ENCODE measurements at places on chromosomes 2 and 18.

- DNase-seq, result no peak
Observed at GRCh38 chr2:232339121-232340081, 39.1 kb upstream of the ALPP start.

DNA sequence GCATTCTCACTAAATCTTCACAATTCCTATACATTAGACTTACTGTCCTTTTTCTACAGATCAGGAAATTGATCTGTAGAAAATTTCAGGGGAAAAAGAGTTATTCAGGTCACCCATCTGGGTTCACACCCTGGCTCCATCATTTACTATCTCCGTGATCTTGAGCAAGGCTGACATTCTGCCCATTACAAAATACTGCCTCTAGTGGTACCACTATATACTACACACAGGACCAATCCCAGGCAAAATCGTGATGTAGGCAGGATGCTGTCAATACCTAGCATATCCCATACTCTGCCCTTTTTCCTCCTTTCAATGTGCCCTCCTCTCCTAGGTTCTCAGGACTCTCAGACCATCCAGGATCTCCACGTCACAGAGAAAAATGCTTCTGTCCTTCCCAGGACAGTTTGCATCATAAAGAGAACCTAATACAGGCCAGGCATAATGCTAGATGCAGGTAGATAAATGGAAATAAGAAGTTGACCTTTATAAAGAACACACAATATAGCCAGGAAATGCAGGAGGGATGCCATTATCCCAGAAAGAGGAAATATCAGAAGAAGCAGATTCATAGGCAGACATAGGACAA is 101.9 kb downstream of the CDH20 start:
- DNase-seq, result no peak

DNA sequence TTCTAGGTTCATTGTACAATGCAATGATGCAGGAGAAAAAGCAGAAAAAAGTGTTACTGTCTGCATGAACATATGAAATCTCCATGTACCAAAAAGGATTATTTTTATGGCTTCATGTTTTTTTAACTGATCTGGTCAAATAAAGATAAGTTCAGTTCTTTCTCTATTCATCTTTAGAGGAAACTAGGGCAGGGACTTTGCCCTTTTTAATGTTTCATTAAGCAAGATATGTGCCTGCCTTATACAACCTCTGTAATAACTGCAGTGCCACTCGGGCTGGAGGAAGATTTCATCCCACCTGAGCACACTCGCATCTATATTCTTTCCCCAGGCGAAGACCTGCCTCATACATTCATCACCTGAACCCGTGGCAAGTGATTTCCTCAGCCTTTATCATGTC is 157.9 kb upstream of the DDX18 start:
- no peak for DNase-seq

DNA sequence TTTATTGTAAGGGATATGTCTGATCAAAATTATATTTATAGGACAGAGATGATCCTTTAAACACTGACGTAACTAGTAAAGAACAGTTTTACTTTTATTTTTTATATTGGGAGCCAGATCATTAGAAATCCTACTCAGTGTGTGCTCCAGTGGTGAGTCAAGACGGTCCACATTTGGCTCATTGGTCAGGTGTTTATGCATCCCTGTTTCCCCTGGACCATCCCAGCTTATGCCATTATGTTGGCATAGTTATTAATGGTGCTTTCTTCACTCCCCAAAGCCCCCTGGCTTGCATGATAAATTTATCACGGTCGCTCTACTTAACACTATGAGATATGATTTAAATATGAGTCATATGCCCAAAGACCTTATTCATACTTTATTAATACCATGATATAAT is 293.4 kb downstream of the XIRP2 start:
- no peak for DNase-seq

DNA sequence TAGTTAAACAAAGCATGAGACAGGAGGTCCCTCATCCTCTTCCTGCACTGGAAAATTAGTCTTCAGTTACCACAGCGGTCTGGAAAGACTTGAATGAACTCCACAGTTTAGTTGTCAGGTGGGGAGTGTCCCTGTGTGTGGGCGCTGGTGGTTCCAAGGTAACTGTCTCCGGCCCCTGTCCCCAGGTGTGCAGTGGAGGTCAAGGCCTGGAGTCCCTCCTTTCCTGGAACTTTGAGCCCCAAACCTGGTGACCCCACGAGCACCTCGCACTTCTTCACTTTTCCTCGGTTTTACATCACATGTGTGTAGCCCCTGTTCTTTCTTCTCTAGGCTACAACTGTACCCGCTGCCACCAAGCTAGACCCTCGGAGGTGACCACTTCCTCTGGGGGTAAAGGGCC is 28.0 kb upstream of the INHBB start:
- no peak for DNase-seq

GRCh38 chr2:222355860-222356259 is 57.1 kb upstream of the PAX3 start:
- DNase-seq, result no peak

GRCh38 chr2:216717491-216717901 is 22.1 kb upstream of the IGFBP5 start:
- no peak for DNase-seq
